ENCODE measurements at places on chromosomes 3 and 15. TPM values are rescaled to one million over a fixed set of nuclear protein-coding genes. Genes with fewer than 3 reads are reported as not detected.
A peak's percentile ranks its signal among the peaks of the same experiment; 100 is the strongest.

DNA sequence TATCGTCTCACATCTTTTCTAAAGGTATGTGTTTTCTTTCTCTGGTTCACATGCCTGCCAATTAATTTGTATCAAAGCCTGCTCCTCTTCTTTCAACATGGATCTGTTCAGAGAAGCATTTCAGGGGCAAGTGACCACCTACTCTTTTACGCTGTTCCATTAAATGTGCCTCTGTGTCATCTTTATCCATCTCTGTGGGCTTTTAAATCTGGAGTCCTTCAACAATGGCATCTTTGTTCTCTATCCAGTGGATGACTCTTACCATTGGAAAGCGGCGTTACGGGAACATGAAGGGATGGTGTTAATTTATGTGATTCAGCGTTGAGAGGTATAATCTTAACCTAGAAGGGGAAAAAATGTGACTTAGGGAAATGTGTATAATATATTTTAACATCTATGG is 92.7 kb upstream of the CFAP20DC start:
- no peak for DNase-seq

TEX9 gene
- polyA plus RNA-seq = 13.9 TPM

CPEB1 gene
- polyA plus RNA-seq = 3.1 TPM

- DNase-seq = no peak
These were observed 63.7 kb downstream of the MAGI1 start for GRCh38 chr3:65975032-65975431.

DNA sequence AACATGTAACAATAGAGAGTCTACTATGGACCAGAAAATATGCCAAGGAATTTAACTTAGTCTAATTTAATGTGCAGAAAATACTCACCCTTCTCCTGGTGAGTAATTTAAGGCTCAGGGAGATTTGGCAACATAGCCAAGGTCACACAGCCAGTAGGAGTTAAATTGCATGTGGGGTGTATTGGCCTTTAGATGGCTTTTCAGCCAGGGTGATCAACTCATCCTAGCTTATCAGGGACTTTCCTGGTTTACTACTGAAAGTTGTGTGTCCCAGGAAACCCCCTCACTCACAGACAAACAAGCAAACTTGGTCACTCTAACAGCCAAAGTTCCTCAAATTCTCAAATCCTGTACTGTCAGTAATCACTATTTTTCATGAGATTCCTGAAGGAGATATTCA is 2.6 kb upstream of the SLC9A9 start:
- DNase-seq = no peak

DNA sequence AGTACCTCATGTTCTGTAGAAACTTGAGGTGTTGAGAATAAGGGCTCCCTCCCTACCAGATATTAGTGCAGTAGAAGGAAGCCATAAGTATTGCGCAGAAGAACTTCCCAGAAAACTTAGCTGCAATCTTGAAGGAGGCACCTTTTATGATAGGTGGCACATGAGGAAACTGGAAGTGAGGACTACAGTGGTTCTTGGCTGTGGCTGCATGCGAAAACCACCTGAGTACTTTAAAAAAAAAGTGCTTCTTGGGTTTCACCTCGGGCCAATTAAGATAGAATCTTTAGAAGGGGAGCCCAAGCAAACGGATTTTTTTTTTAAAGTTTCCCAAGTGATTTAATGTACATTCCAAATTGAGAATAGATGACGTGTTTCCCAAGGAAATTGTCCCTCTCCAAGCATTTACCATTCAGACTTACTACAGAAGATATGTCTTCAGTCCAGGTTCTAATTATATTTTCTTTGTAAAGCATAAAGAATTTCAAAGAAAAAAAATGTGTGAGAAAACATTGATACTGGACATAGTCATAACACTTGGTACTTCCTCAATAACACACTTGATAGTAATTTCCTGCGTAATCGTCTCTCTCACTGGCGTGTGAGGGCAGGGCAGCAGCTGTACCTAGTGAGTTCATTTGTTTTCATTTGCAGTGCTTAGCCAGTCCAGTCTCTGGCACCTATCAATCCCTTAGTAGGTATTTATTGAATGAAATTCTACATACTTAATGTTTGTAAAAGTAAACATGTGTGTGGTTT is 12.3 kb upstream of the NR1I2 start:
- DNase-seq = no peak

DNA sequence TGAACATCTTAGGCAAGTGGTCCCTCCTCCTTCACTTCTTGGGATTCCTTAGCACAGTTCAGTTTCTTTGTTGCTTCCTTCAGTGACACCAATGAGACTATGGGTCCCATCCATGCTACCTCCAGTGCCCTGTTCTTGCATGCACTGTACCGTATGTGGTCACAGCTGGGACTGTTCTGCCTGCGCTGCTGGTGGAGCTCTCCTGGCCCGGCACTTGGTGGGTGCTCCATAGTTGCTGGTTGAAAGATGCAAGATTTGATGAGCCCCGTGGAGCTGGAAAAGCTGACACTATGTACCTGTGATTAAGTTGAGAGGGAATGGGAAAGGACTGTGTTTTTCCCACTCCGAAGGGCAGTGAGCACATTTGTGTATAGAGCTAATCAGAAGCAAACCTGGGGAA is 397.8 kb downstream of the LRTM1 start:
- no peak for DNase-seq

DNA sequence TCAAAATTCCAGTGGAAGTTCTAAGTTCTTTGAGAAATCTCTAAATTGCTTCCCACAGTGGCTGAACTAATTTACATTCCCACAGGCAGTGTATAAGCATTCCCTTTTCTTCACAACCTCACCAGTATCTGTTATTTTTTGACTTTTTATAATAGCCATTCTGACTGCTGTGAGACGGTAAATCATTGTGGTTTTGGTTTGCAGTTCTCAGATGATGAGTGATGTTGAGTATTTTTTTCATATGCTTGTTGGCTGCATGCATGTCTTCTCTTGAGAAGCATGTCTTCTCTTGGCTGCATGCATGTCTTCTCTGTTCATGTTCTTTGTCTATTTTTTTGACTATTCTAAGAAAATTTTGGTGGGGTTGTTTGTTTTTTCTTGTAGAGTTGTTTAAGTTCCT is 499.6 kb upstream of the CCDC54 start:
- DNase-seq = no peak

DNA sequence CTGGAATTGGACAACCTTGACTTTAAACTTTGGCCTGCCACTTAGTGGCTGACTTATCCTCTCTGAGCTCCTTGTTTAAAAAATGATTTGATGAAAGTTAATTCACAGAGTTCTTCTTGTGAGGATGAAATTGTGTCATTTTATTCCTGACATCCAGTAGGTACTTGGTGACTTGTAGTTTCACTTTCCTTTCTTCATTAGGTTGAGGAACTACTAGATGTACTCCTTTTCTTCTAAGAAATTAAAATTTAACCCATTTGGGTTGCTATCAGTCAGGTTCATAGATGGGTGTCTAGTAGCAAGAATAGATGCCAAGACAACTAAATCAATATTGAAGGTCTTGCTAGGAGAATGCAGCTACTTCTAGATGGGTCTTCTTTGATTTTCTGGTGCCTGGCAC is 5.2 kb downstream of the NR1D2 start:
- no peak for DNase-seq

DNA sequence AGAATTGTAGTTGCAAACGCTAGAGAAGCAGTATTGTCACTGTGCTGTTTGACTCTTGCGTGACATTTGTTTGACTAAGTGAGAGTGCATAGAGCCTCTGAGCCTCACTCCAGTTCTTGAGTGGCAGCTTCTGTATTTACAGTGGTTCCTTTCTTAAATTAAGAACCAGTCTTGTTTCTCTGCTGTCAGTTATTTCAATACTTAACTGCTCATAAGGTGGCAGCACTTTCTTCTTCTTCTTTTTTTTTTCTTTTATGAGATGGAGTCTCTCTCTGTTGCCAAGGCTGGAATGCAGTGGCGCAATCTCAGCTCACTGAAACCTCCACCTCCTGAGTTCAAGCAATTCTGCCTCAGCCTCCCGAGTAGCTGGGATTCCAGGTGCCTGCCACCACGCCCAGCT is 372.1 kb downstream of the LPP start:
- DNase-seq = no peak

GRCh38 chr3:184570489-184570888 is 8.9 kb downstream of the EPHB3 start:
- DNase-seq = no peak

GRCh38 chr15:90451053-90451850 is 63.2 kb downstream of the IQGAP1 start:
- no peak for DNase-seq

GRCh38 chr15:68734881-68735280 is 85.8 kb downstream of the ANP32A start:
- no peak for DNase-seq

PDIA3 gene
- 506 TPM for polyA plus RNA-seq

ANKRD34C gene
- polyA plus RNA-seq = not detected

DNA sequence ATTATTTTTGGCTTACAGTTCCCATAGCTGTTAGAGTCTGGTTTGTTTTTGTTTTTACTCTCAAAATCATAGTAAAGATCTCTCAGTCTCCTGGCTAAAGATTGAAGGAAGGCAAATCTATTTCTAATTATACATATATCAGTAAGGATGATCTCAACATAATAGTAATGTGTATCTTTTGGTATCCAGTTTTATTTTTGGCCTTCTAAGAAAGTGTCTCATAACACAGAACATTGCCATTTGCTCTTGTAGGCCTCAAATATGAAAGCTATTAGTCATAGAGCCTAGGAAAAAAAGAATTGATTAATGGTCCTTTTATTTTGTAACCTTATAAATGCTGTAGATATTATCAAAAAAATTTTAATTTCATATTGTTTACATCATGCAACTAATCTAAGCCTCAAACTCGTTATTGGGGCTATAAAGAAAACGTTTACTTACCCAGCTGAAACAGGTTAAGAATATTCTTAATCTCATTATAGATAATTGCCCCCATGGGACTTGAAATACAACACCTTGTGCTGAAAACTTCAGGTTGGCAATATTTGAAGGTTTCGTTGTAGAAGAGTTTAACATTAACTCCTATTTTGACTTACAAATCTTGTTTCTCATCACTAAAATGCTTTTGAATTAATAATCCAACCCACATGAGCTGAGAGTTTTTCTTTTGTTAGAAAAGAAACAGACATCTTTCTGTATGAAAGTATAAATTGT is 16.7 kb downstream of the FBXO45 start:
- no peak for DNase-seq

- DNase-seq = no peak
These were observed 542 bp upstream of the MEIS2 start for GRCh38 chr15:37100966-37101215.

DAG1 gene
- 62.1 TPM for polyA plus RNA-seq

DNA sequence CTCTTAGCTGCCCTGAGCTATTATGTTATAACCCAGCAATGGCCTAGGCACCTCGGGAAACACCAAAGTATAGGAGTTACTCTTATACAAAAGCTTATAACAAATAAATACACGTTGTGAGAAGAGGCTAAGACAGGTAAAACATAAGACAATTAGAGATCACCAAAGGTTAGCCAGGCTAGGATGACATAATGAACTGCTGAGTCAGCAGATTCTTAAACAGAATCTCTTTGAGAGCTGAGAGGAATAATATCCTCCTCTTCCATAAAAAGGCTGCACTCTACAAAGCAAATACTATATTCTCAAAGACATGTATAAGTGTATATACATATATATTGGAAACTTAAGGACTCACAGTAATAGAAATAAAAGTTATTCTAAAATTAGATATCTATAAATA is 37.2 kb downstream of the GOLIM4 start:
- no peak for DNase-seq

- peak; percentile 24 for DNase-seq
These were observed 6.5 kb upstream of the TM4SF18 start for GRCh38 chr3:149339931-149340309.

PTPRG gene
- polyA plus RNA-seq = 44.3 TPM

DNA sequence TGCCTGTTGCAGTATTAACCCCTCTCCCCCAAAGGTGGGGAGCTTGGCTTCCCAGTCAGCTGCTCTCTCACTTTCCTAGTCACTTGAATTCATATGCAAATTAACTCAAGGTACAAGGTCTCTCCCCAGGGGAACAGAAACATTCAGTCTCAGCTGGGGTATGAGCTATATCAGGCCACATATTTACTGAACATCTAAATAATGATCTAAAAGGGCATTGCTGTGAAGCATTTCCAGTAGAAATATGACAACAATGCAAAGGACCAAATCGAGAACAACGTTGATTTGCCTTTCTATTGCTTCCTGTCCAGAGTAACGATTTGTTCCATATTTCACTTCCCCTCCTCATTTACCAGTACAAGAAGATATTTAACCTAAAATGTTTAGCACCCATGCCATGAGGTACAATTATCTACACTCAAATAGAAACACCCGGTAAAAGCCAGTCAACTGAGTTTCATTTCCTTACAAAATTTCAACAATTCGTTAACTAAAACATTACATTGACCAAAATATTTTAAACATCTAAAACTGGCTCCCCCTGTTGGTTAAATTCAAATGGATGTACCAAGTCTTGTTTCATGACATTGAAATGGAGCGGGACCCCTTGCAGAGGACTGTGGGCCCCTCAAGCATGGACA is 36.5 kb upstream of the KLHL6 start:
- no peak for DNase-seq

- DNase-seq = no peak
These were observed 2.7 kb downstream of the RPL15 start for GRCh38 chr3:23919628-23920027.

DNA sequence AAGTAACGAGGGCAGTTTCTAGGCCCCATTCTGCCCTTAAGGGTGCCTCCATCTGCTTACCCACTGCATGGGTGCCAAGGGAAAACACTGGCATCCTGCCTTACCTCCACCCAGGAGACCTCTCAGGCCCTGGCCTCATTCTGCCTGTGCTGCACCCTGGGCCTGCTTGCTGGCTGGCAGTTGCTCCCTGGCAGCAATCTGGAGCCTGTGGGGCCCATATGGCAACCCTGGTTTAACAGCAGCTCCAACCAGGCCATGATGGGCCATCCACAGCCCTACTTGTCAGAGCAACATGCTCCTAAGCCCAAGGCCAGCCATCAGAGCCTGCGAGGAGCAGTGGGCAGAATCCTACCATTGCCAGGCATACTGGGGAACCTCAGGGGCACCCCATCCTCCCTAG is 3.7 kb downstream of the C3orf18 start:
- no peak for DNase-seq

DNA sequence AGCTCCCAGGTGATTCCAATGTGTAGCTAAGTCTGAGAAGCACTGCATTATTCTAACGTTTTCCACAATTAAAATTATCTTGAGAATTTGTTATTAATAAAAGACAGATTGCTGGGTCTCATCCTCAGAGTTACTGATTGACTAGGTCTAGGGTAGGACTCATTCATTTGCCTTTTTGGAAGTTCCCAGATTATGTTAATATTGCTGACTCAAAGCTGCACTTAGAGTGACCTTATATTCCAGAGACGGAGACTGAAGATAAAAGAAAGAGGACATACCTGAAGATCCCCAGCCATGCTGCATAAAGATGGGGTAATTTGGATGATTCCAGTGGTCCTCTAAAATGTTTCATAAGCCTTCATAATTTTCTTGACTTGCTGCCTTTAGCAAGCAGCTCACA is 81.8 kb downstream of the PLSCR2 start:
- DNase-seq = no peak

SLC28A2 gene
- polyA plus RNA-seq = 0.25 TPM

- DNase-seq = no peak
These were observed 58.7 kb upstream of the BCHE start for GRCh38 chr3:165895919-165896318.

COX5A gene
- polyA plus RNA-seq = 141 TPM

- no peak for DNase-seq
These were observed 117.6 kb upstream of the SKOR1 start for GRCh38 chr15:67707520-67708283.

PLA1A gene
- 0.60 TPM for polyA plus RNA-seq

GRCh38 chr15:70096215-70097062 is 1.3 kb downstream of the TLE3 start:
- no peak for DNase-seq
